ENCODE measurements at places on chromosomes 3 and 15.

DNA sequence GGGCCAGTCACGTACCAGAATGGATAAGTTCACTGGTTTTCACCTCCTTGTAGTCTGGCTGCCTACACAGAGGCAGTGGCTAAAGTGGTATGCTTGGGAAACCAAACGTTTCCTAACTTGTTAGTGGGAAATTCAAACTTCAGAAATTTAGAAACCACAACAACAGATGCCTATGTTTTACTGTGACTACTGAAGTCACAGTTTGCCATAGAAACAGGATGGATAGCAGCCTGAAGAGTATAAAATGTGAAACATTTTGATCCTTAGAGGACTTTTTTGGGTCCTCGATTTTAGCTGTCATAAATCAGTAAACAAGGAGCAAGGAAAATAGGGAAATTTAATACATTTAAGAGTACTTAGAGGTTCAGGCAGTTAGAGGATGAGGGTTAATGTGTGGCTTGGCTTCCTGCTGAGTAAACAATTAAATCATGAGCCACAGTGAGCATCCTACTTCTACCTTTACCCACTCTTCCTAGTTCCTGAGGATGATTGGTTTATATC, 48.6 kb downstream of the CMSS1 start:
- DNase-seq: no peak

- no peak for DNase-seq
Measured at GRCh38 chr3:79154865-79155264, 612.9 kb downstream of the ROBO1 start.

DNA sequence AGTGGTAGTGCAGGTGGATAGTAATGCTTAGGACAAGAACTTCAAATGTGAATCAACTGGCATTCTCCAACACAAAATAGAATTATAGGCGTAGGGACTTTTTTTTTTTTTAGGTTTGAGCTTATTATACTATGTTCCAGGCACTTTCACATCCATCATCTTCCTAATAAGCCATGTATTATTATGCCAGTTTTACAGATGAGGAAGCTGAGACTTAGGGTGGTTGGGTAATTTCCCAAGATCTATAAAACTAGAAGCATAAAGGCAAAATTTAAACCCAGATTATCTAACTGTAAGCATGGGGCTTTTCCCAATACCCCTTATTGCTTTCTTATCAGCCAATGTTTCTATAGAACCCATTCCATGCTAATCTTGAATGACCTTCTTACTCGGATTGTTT, 75.1 kb upstream of the ETV5 start:
- DNase-seq: no peak

GRCh38 chr3:168251371-168251770, 155.6 kb upstream of the GOLIM4 start:
- no peak for DNase-seq

- no peak for DNase-seq
Measured at GRCh38 chr3:16388850-16389441, 123.9 kb downstream of the OXNAD1 start.

Measured in stimulated activated CD8-positive, alpha-beta memory T cell treated with anti-CD3 and anti-CD28 coated beads, Interleukin-4, amount 100 ng/mL, for 1 hour (primary cell).